SW480 (cell line): ENCODE measurements at places on chromosomes 16 and 17.

DNA sequence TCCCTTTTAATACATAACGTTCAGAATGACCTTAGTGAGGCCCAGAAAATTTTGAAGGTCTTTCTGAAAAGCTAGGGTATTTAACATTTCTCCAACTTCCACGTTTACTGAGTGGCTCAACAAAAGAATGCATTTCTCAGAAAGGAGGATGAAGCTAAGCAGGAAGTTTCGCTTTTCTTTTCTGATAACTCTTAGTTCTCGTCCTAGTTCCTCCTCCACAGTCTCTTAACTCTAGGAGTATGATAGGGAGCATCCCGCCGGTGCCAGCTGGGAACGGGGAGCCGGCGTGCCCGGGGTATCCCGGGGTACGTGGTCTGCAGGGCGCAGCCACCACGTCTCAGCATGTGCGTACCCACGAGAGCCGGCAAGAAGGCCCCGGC lies 363 bp downstream of the KARS1 start:
- no peak for DNase-seq

DNA sequence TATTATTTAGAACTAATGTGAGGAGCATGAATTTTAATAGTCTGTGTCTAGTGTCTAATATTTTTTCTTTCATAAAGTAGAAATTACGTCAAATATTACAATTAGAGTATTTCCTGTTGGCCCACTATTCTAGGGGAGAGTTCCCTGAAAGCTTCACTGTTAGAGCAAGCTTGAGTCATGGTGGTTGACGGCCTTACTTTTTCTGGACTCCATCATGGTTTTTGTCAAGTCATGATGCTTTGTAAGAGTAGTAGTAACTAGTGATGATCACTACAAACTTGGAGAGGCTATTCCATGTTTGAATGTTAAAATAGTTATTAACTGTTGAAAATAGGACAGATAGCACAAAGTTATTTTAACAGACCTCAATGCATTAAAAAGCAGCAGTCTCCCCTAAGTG lies 1.7 kb downstream of the PSMD11 start:
- no peak for DNase-seq

DNA sequence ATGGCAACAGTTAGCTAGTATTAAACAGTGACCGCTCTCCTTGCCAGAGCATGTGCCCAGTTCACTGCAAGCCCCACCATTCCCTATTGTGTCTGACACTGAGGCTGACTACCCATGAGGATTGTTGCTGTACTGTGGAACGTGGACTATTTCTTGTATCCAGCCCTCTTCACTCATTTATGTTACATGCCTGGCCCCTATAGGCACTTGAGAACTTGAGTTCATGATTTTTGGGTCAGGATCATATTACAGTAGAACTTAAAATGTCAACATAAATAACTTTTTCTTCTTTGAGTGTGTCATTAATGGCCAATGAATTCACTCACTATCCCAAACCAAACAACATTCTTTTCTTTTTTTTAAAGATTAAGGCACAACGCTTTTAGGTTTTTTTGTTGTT lies 55.7 kb downstream of the LYRM1 start:
- DNase-seq = no peak

DNA sequence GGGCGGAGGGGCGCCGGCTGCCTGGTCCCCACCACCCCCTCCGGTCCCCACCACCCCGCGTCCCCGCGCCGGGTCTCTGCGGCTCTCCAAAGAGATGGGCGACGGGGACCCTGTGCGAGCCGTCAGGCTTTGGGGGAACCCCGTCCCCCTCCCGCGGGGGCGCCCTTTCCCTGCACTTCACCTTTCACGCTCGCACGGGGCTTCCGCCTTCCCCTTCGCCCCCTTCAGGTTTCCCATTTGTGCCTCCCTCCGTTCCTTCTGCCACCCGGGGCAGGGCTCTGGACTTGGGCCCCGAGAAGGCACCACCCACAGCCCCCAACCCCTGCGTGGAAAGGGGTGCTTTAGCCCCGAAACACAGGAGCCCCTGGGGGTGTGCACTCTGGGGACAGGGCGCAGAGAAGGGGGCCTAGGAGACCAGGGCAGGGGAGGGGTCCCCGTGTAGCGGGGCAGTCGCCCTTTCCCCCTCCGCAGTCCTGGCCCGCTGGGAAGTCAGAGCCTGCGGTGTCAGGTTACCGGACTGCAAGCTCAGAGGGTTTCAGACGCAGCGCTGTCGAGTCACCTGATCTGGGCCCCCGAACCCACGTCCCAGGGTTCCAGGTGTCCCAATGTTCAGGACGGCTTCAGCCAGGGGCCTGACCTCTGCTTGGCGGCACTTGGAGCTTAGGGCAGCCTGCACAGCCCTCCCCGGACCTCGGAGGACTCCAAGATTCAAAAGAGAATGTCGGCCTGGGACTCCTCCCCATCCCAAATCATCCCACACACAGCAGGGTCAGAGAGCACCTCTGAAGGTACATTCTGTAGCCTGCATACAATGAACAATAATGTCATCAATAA lies 6.7 kb upstream of the CCDC92B start:
- peak; percentile 44 for DNase-seq

- peak; percentile 97 for DNase-seq
Measured at GRCh38 chr17:49952209-49952911, 16.6 kb upstream of the DLX4 start.

DNA sequence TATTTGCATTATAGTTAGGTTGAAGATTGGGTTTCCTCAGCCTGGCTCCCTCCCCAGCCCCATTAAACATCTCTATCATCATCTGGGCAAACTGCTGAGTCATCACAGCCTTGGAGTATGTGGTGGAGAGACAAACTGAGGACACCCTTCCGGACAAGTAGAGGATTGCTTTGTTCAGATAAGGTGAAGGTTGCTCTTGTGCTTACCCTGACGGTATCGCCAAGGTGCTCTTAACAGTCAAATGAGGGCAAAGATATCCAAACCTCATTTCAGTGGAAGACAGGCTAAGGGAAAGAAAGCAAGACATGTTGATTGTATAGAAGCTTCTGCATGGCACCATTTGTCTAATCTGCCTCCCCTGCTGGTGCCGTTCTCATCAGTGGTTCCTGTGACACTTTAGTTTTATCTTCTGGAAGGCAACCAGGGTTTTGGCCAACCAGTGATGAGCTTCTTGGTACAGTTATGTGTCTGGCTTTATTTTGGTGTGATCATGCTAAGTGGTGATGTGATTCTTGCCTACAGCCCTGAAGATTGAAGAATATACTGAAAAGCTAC lies 56.9 kb upstream of the LGALS9 start:
- no peak for DNase-seq

- no peak for DNase-seq
Measured at GRCh38 chr17:17668775-17669579, 12.3 kb upstream of the RAI1 start.

GRCh38 chr17:38421871-38422827 lies 6.1 kb upstream of the ARHGAP23 start:
- DNase-seq = no peak

- DNase-seq = peak; percentile 70
Measured at GRCh38 chr17:16363749-16364536, 10.7 kb upstream of the CENPV start.

GRCh38 chr17:48816438-48816773 lies 623 bp downstream of the TTLL6 start:
- DNase-seq = no peak

DNA sequence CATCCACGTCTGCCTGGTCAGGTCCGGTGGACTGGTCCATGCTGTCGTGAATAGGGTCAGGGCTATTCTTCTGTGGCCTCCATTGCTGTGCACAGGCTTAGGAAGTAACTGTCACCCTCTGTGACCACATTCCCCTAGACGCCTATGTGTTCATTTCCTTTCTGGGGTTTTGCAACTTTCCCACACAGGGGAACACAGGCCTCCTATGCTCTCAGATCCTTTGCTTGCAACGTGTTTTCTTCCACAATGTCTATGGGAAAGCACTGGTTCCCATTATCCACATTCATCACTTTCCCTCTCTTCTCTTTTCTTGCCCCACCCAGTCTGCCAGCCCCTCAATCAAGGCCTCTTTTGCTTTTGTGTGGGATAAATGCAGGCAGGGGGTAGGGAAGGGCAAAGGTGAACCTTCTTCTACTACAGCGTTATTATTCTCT lies 43.2 kb upstream of the DNAJA2 start:
- DNase-seq = no peak

DNA sequence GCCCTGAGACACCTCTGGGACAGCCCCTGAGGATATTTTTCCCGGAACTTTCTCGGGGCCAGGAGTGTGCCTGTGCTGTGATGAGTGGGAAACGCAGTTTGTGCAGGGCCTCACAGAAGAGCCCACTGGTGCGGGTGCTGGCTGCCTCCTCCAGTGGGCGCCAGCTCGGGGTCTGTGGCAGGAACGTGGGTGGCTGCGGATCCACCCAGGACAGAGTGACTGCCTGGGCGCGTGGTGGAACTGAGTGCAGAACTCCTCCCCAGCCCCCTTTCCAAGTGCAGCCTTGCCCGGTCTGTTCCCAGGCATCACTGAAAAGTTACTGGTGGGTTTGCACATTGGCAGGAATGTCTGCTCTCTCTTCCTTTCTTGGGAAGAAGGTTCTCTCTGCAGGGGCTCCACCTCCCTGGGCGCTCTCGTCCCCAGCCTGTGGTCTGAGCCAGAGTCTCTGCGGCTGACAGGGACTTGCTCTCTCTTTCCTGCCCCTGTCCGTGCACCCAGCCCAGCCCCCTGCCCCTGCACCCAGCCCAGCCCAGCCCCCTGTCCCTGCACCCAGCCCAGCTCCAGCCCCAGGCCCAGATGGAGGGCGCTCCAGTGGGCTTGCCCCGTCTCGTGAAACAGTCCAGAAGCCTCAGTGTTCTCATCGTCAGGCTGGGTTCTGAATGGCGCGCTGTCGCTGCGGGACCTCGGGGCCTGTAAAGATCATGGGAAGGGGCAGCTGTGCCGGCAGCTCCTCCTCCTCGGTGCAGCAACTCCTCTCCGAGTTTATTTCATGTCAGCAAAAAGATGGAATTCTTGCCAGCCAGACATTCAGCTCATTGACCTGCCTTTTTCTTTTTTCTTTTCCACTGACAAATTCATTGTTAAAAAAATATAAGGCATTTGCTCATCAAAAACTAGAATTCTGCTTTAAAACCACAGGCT lies 117.5 kb downstream of the BANP start:
- no peak for DNase-seq
